ENCODE measurements at places on chromosomes 2 and 18.

GRCh38 chr2:5978131-5978751 lies 286.1 kb downstream of the SOX11 start:
- DNase-seq, result no peak

DNA sequence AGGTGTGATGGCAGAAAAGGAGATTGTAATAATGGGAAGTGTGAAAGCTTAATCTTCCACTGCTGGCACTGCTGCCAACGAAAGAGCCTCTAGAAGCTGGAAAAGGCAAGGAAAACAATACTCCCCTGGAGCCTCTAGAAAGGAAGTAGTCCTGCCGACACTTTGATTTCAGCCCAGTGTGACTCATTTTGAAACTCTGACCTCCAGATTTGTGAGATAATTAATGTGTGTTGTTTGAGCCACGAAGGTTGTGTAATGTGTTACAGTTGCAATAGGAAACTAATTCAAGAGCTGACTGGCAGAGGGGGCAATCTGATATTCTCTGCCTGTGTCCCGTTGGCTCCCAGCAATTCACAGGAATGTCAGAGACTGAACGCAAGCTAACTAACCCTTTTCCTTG lies 219.2 kb upstream of the UBE2E3 start:
- no peak for DNase-seq

- no peak for DNase-seq
Observed at GRCh38 chr2:136765256-136766072, at the start of gene THSD7B. TSS of gene THSD7B (plus strand) at chr2:136765545. CDS start at chr2:136882179, 116,634 bp downstream.

- DNase-seq, result no peak
Observed at GRCh38 chr2:77268626-77269025, 253.6 kb downstream of the LRRTM4 start.

- DNase-seq, result no peak
Observed at GRCh38 chr2:223084873-223085272, 32.9 kb downstream of the KCNE4 start.

GRCh38 chr2:214995926-214996670 lies 142.3 kb downstream of the ABCA12 start:
- DNase-seq, result no peak

DNA sequence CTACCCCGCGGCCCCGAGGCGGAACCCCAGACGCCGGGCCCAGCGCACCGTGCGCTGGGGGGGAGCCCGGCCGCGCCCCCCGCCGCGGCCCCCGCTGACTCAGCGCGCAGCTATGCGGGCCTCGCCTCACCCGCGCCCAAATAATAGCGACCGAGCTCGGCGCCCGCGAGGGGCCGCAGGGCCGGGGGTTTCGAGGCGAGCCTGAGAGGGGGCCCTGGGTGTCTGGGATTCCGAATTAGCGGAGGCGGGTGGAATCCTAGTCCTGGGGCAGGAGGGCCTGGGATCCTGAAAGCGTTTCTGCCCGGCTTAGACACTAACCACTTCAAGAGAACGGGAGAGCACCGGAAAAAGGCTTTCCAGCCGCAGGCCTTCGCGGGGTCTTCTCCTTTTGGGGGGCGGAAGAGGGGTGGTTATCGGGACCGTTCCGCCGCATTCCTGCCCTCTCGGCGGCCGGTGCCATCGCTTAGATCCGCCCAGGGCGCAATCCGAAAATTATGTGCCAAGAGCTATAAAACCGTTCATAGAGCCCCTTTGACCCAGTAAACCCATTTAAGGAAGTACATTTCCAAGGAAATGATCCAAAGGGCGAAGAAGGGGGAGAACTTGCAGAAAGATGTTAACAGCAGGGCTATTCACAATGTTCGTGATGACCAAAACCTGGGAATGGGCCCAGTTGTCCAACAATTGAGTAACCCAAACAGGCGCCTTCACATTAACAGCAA lies 681 bp upstream of the ROCK2 start:
- DNase-seq, result no peak

GRCh38 chr2:140436936-140437335 lies 1656.7 kb upstream of the NXPH2 start:
- no peak for DNase-seq

- DNase-seq, result no peak
Observed at GRCh38 chr2:235542733-235543127, 48.9 kb downstream of the AGAP1 start.

DNA sequence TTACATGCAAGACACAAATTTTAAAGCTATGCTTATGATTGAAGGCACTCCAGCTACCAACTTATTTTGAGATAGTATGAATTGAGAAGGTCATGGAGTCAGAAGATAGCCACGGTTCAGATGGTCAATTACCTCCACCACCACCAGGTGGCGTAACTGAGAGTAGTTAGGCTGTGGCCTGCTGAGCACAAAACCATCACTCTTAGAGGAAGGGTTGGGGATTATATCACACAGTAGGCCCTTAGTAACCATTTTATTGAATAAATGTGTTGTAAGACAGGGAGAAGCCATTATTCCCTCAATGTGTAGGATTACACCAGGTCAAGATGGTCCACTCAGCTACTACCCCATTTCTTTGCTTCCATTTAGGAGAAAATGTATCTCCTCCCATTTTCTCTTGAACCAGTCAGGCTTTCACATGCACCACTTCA lies 18.8 kb downstream of the KLHL41 start:
- peak; percentile 64 for DNase-seq

- no peak for DNase-seq
Observed at GRCh38 chr2:191292869-191293268, 47.7 kb downstream of the MYO1B start.

- no peak for DNase-seq
Observed at GRCh38 chr2:64348386-64349130, 105.4 kb upstream of the LGALSL start.

DNA sequence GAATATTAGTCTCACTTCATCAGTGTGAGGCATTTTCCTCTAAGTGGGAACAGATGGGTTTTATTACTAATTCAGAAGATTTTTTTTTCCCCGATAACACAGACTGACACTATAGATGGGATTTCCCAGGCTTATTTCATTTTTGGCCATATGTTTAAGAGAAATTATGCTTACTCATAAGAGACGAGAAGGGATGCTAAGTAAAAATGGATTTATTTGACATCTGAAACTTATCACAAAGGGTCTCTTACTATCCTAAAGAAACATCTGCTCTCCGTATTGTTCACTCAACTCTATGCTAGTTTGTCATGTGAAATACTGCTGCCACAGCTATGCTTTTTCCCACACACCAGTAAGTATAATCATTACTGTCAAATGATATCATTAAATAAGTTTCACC lies 1476.3 kb downstream of the LRP1B start:
- DNase-seq, result no peak

DNA sequence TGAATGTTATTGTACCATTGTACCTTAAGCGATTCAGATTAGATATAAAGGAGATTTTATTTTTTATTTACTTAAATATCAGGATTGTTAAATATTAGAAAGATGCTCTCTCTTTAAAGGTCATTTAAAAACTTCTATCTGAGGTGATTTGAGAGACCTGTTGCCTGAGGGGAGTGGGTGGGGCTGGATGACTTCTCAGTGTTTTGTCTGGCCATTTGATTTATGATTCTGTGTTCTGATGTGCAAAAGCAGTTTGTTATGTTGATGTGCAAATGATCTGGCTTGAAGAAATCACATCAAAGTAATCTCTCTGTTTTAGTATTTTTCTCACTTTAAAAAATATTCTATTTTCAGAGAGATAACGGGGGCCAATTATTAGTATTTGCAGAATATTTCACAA lies 370.8 kb downstream of the NUP35 start:
- DNase-seq, result no peak

GRCh38 chr2:176562359-176563078 lies 293.3 kb downstream of the MTX2 start:
- no peak for DNase-seq

DNA sequence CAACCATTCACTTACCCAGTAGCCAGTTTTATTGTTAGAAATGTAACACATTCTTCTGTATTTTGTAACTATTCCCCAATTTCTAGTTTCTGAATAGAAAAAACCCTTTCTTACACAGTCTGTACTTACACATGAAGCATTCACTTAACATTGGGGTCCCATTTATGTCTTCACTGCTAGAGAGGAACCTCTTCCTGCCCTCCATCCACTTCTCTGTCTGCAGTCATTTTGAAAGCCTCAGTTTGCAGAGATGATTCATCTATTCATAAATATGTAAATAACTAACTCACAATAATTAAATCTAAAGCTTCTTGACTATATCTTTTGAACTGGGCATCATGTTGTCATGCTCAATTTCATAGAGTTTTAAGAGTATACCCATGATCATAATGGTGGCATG lies 55.9 kb downstream of the ZRANB3 start:
- DNase-seq, result no peak

DNA sequence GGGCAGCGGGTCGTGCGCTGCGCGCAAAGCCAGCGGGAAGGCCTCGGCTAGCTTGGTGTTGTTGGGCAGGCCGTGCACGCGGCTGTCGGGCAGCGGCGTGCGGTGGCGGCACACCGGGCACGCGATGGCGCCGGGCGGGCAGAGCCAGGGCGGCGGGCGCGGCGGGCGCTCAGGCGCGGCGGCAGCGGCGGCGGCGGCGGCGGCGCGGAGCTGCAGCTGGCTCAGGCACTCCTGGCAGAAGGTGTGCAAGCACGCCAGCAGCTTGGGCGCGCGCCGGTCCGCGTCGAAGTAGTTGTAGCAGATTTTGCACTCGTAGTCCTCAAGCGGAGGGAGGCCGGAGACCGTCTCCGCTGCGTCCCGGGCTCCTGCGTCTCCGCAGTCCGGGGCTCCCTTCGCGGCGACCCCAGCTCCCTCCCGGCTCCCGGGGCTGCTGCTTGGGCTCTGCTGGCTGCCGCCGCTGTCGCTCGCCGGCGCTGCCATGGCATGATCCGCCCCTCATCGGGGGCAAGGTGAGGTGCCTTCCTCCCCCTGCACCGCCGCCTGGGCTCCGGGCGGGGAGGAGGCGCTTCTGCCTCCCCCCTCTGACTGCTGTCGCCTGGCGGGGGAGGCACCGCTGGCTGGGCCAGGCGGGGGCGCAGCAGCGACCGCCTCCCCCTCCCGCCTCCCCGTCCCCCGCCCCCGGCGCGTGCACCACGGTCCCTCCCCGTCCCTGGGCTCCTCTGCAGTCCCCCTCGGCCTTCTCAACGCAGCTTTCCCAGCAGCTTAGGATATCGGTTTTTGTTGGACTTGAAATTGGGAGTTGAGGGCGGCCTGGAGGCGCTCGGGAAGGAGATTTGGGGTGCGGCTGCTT lies 21.0 kb upstream of the PAX3 start:
- no peak for DNase-seq

DNA sequence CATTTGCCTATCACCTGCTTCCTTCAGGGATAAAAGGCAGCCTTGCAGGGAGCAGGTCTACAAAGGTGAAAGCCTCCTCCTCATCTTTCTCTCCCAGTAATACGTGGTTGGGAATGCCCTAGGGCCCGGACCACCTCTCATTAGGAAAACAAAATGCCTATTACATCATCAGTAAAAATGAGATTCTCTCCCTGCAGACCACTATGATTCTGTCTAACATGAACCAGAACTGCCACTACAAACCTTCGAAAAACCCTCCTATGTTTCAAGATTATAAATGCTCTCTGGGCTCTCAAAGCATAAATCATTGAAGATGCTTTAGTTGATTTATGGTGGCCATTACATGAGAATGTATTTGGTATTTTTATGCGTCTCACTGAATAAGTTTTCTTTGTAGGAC lies 108.4 kb upstream of the ARL5A start:
- no peak for DNase-seq

DNA sequence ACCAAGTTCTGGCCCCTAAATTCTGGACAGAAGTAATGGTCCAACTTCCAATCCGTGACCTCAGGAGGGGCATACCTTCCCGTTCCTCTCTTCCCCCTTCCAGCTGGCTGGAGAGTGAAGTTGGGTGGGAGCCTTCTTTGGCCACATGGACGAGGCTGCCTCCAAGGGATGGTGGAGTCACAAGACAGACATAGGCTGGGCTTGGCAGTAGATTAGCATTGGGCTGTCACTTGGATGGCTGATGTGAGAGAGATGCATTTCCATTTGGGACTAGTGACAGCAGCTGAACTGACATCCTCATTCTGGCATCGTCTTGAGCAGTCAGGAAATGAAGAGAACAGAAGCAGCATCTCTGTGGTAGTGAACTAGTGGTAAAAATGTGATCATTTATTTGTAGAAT lies 12.6 kb downstream of the NT5DC4 start:
- no peak for DNase-seq

GRCh38 chr18:79870301-79871025 lies 72.7 kb downstream of the KCNG2 start:
- DNase-seq, result no peak

- no peak for DNase-seq
Observed at GRCh38 chr2:467543-467891, 179.6 kb upstream of the ALKAL2 start.

GRCh38 chr2:84290537-84290936 lies 168.5 kb downstream of the SUCLG1 start:
- no peak for DNase-seq

- no peak for DNase-seq
Observed at GRCh38 chr18:29321561-29321960, 1144.6 kb upstream of the CDH2 start.

DNA sequence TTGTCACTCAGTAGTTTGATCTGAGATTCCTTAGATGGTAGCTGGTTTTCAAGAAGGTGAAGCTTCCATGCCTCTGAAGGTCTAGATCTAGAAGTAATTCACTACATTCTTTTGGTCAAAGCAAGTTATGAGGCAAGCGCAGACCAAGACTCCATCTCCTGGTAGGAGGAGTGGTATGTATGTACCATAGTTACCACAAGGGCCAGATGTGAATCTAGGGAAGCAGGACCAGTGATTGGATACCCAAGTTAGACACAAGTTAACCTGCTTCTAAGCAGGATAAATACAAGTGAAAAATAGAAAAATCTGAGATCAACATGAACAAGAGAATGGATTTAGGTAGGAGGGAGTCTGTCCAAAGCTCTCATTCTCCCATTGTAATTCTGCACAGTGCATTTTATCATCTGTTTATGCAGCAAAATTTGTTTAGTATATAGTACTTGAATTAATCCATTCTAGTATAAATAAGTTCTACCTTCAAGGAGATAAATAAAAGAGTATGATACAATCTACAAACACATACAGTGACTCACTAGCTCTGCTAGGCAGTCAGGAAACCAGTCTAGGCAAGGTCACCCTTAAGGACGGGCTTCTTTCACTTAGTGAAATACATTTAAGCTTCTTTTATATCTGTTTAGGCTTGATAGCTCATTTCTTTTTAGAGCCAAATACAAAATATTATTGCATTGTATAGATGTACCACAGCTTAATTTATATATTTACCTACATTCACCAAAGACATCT lies 14.2 kb upstream of the DOCK10 start:
- DNase-seq, result no peak

GRCh38 chr2:39730685-39731302 lies 48.3 kb downstream of the THUMPD2 start:
- DNase-seq, result no peak
